ENCODE measurements at places on chromosomes 1 and 21.

DNA sequence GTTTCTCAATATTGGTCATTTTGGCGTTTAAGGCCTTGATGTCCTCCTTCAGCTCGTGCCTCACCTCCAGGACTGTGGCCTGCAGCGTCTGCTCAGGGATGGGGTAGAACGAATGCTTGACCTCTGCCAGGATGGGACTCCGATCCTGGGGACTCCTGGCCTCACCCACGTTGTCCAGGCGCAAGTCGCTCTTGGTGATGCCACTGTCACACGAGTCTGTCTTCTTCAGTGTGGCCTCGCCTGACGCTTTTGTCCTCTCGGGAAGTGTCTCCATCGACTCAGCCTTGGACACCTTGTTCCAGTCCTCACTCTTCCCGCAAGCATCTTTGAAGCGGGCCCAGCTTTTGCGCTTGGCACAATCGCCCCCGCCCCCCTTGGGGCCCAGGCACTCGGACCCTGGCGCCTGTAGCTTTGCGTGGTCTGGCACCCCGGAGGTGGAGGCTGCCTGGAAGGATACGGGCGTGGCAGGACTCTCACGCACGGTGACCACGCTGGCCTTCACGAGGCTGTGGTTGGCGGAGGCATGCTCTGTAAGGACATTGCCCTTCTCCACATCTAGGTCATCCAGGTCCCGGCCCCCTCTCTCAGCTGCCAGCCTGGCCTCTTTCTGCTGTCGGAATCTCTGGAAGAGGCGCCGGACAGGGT, 354.8 kb downstream of the HHAT start:
- DNase-seq = no peak

DNA sequence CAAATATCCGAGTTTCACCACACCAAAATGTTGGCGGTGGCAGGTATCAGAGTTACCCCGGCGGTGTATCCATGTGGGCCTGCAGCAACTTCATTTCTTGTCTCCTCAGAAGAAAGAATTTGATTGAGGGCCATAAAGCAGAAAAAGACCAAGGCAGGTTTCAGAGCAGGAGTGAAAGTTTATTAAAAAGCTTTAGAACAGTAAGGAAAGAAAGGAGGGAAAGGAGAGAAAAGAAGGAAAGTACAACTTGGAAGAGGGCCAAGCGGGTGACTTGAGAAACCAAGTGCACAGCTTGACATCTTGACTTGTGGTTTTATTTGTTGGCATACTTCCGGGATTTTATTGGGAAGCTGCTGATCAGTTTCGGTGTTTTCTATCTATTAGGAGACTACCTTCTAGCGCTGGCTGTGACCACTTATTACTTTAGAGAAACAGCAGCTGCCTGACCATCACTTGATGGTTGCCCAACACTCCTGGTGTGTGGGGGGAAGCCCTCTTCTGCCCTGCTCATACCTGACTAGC, 75.5 kb upstream of the RAB3GAP2 start:
- DNase-seq = no peak

GRCh38 chr1:178529364-178530036, 16.6 kb downstream of the TEX35 start:
- no peak for DNase-seq

- DNase-seq = no peak
Observed at GRCh38 chr1:81921851-81922462, 121.2 kb downstream of the ADGRL2 start.

- DNase-seq = no peak
Observed at GRCh38 chr1:160149233-160149632, 2.2 kb upstream of the ATP1A4 start.

DNA sequence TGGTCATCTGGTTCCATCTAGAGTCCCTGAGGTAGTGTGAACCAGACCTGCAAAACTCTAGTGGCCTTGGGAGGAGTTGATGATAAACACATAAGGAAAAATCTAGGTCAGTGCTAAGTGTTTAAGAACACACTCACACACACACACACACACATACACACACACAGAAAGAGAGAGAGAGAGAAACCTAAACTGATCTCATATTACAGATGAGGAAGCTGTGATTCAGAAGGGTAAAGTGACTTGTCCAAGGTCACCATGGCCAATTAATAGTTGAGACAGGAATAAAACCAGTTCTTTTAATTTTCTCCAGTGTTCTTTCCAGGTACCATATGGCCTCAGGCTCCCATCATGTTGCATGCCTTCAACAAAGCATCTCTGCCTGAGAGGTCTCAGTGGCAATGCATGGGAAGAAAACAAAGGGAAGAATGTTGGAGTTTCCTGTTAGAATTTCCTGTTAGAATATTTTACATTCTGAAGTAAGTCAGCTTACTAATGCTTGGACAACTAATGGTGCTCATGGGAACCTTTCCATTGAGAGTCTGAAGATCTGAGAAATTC, 77.3 kb upstream of the TSPAN2 start:
- no peak for DNase-seq

Data from stimulated activated CD4-positive, alpha-beta T cell treated with anti-CD3 and anti-CD28 coated beads, TNF-alpha, amount 100 ng/mL, for 4 hours (primary cell).